Mammary epithelial cell (primary cell): ENCODE measurements at places on chromosomes 1 and 21. TPM values are rescaled to one million over a fixed set of nuclear protein-coding genes. Genes with fewer than 3 reads are reported as not detected.
A peak's percentile ranks its signal among the peaks of the same experiment; 100 is the strongest.

- DNase-seq, result peak; percentile 13
Measured at GRCh38 chr1:101188331-101188730, 48.5 kb upstream of the S1PR1 start.

Gene FCRL6
- total RNA-seq, result not detected in 2 replicates

Gene TTC24
- total RNA-seq, result not detected

DNA sequence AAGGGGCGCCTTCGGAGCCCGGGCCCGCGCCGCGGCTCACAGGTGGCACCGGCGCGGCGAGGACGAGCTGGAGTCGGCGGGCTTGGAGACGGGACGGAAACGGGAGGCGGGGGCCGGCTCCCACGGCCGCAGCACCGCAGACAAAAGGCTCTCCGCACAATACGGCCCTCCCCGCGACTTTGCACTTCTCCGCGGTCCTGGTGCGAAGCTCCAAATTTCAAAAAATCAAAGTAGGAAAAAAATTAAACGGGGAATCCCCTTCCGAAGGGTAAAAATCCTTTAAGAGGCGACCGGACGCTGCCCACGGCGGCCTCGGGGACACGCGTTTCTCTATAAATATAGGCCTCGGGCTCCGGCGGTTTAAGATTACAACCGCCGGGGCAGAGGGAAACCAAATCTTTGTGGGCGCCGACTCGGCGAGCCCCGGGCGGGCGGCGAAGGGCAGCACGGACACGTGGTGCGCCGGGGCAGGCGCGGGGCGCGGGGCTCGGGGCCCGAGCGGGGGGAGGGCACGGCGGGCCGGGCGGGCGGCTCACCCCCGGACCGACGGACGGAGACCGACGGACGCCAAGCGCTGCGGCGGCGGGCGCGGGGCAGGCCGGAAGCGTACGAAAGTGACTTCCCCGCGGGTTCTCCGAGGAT is 453 bp downstream of the PABPC4 start:
- no peak for DNase-seq

Gene GJB3
- 188 and 209 TPM in 2 replicates for total RNA-seq

DNA sequence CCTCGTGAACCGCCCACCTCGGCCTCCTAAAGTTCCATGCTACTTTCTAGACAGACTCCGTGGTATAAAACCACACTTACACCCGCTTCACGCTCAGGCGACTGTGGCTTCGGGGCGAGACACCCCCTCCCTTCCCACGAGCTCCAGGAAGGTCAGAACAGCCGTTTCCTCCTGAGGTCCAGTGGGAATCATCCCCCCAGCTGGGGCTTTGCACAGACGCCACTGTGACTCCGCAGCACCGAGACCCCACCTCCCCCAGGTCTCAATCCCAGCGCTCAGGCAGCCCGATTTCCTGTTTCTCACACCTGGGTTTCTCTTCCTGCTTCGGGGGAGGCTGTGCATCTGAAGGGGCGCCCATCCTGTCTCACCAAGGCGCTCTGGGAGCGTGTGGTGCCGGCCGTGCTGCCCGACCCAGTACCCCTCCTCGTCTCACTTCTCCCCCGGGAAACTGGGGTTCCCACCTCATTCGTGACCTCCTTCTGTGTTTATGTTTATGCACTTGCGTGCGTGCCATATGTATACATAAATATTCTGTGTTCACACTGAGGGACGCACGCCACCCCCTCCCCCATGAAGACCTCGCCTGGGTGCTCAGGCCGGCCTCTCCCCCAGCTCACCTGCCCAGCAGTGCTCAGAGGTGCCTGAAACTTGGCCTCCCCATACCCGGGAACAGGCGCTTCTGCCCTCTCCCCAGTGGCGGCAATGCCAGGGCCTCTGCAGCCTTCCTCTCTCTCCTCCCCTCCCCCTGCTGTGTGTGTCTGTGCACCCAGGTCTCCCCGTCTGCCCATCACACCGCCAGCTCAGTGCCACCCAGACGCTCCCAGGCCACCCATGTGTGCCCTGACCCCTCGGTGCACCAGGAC is 14.6 kb downstream of the SLC35E2B start:
- no peak for DNase-seq
